Calu3 (cell line): ENCODE measurements at places on chromosomes 4 and X. TPM values are rescaled to one million over a fixed set of nuclear protein-coding genes. Genes with fewer than 3 reads are reported as not detected.
A peak's percentile ranks its signal among the peaks of the same experiment; 100 is the strongest.

- H3K4me1 ChIP-seq, result no peaks in the 10 kb centered on the region
- no peaks in the 10 kb centered on the region for H3K36me3 ChIP-seq
- H3K4me3 ChIP-seq, result no peak overlapping the region
- no peak overlapping the region for H3K27ac ChIP-seq
- DNase-seq, result no peak
- no peaks in the 10 kb centered on the region for H3K27me3 ChIP-seq
Observed at GRCh38 chrX:112653017-112653416, 26.7 kb downstream of the LHFPL1 start.

Gene SCML1
- total RNA-seq, result 14.2 and 14.4 TPM in 2 replicates

GRCh38 chr4:89266128-89266527, 41.5 kb downstream of the GPRIN3 start:
- H3K4me1 ChIP-seq, result peaks cover 7% of the 10 kb centered on the region
- no peak overlapping the region for H3K27ac ChIP-seq
- peaks cover 5% of the 10 kb centered on the region for H3K36me3 ChIP-seq
- no peak overlapping the region for H3K4me3 ChIP-seq

Gene OTUD6A
- not detected in 2 replicates for total RNA-seq

DNA sequence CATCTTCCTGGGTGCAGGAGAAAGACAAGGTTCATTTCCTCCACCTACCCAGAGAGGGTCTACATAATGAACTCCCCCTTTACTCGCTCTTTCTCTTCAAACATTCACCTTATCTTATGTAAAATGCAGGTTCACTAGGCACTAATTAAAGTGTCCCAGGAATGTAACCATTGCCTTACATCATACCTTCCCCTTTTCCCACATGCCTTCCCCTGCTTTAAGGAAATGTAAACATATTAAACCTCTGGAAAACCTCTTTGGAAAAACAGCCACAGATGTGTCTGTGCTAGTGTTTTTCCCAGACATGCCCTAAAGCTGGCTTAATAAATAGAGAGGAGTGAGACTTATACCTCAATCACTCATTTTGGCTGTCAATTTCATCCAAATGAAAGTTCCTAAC, 15.8 kb downstream of the TBC1D9 start:
- no peaks in the 10 kb centered on the region for H3K36me3 ChIP-seq
- H3K4me1 ChIP-seq, result peaks cover 34% of the 10 kb centered on the region
- no peak overlapping the region for H3K4me3 ChIP-seq
- peaks cover 25% of the 10 kb centered on the region for H3K27me3 ChIP-seq
- H3K27ac ChIP-seq, result no peak overlapping the region
- no peak for DNase-seq

GRCh38 chrX:105876658-105877057, 54.3 kb downstream of the NRK start:
- no peaks in the 10 kb centered on the region for H3K4me1 ChIP-seq
- no peaks in the 10 kb centered on the region for H3K36me3 ChIP-seq
- no peak for DNase-seq
- no peaks in the 10 kb centered on the region for H3K27me3 ChIP-seq

Gene RBM46
- total RNA-seq, result not detected in 2 replicates

- no peak for DNase-seq
- no peaks in the 10 kb centered on the region for H3K4me1 ChIP-seq
- peaks cover 4% of the 10 kb centered on the region for H3K36me3 ChIP-seq
- H3K27ac ChIP-seq, result no peak overlapping the region
- H3K4me3 ChIP-seq, result no peak overlapping the region
- H3K27me3 ChIP-seq, result peaks cover 29% of the 10 kb centered on the region
Observed at GRCh38 chr4:8038719-8039251, 99.1 kb upstream of the AFAP1 start.

Gene UGT8
- total RNA-seq, result 20.2 and 23.1 TPM in 2 replicates

GRCh38 chr4:159145318-159145991, 42.6 kb downstream of the RAPGEF2 start:
- peaks cover 6% of the 10 kb centered on the region for H3K4me1 ChIP-seq
- no peaks in the 10 kb centered on the region for H3K36me3 ChIP-seq
- no peaks in the 10 kb centered on the region for H3K27me3 ChIP-seq

- H3K36me3 ChIP-seq, result no peaks in the 10 kb centered on the region
- no peak for DNase-seq
- no peaks in the 10 kb centered on the region for H3K27me3 ChIP-seq
- H3K4me1 ChIP-seq, result no peaks in the 10 kb centered on the region
Observed at GRCh38 chr4:179989975-179990374, 2253.2 kb upstream of the TENM3 start.

GRCh38 chr4:10171055-10171454, 54.5 kb upstream of the WDR1 start:
- no peaks in the 10 kb centered on the region for H3K4me1 ChIP-seq
- no peak overlapping the region for H3K4me3 ChIP-seq
- peaks cover 14% of the 10 kb centered on the region for H3K27me3 ChIP-seq
- H3K27ac ChIP-seq, result no peak overlapping the region
- no peaks in the 10 kb centered on the region for H3K36me3 ChIP-seq

GRCh38 chr4:101791182-101791558, 640 bp downstream of the BANK1 start:
- peak overlapping the region; percentile 82 for H3K4me3 ChIP-seq
- H3K36me3 ChIP-seq, result peaks cover 12% of the 10 kb centered on the region
- H3K27me3 ChIP-seq, result no peaks in the 10 kb centered on the region
- peak overlapping the region; percentile 96 for H3K27ac ChIP-seq
